ENCODE measurements at places on chromosomes 6 and 20.

- no peak for DNase-seq
These were observed 48.1 kb downstream of the ERMARD start for GRCh38 chr6:169799474-169799926.

- no peak for DNase-seq
These were observed 1273.9 kb upstream of the MAP3K7 start for GRCh38 chr6:91860541-91861335.

GRCh38 chr6:158962371-158962770, 37.6 kb downstream of the RSPH3 start:
- DNase-seq: no peak

DNA sequence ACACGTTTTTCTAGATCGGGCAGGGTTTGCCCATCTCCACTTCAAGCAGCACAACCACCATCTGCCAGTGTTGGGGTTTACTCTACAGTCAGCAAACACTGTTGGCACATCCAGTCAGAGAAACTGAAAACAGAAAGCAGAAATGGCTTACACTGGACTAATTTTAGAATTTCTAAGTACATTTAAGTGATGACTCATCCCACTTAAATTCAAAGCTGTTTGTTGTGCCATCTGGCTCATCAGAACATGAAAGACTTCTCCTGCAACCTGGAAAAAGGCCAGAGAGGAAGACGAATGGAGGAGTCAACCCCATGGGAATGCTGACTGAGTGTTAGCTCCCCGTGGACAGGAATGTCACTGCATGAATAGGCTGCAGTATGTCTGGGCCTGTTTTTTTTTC, 21.8 kb downstream of the FAM209B start:
- peak; percentile 47 for DNase-seq

GRCh38 chr20:61015602-61016001, 236.5 kb upstream of the CDH4 start:
- DNase-seq: no peak

DNA sequence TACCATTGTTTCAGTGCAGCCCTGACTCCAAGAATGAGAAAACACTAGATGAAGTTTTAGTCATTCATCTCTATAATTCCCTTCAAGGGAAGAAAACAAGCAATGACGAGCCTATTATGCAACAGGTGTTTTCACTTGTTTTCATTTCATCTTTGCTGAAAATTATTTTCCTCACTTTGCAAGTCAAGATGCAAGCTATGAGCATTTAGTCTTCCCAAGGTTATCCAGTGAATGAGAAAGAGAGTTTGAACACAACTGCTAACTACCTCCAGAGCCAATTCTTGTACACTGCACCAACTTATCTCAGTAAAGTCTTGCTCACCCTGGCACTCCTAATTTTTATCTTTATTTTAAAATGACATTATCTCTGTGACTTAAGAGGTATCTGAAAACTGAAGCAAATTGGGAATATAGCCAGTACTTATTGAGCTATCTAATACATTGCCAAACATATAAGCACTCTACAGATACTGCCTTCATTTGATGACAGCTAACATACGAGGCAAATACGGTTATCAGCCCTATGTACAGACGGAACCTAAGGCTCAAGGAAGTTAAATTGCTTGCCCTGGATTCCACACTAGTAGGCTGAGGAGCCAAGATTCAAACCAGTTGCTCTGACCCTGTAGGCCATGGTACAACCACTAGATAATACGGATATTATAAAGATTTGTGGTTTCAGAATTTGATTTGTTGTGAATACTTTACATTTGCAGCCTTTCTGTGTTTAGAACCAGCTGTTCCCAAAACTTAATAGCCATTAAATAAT, 36.8 kb downstream of the MOXD1 start:
- DNase-seq: no peak

GRCh38 chr6:28977341-28978132, 27.6 kb downstream of the ZNF311 start:
- no peak for DNase-seq

DNA sequence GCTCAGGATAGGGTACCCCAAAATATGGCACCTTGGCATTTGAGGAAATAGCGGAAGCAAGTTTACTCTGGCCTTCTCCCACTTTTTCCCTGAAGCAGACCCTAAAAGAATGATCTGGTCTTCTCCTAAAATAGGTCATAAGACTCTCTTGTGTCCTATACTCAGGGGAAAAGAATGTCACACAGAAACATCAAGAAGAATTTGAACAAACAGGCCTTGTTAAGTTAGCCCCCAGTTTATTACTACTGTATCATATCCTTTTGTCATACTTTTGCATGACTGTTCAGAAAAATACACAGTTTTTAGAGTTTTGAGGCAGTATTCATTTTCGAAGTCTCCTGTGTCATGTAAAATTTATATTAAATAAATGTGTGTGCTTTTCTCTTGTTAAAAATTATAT, 12.5 kb downstream of the TAAR2 start:
- DNase-seq: no peak

DNA sequence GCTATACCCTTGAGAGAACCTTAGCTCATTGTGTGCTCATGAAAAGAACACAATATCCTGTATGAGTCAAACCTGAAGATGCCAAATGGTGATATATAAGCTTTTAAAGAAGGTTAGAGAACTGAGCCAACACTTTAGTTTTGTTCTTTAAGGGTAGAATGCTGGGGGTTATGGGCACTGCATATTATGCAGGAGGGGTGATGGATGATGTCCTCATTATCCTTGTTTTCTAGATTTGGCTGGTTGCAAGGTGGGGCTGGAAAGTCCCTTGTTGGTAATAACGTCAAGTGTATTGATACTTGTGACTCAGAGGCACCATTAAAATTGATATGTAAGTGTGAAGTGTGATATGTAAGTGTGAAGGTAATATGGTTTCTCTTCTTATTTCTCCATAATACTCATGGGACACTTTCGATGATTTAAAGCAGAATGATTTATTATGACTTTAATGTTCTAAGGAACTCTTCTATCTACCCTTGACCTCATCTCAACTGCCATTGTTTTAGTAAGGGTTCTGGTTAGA, 113.7 kb upstream of the DTNBP1 start:
- no peak for DNase-seq

DNA sequence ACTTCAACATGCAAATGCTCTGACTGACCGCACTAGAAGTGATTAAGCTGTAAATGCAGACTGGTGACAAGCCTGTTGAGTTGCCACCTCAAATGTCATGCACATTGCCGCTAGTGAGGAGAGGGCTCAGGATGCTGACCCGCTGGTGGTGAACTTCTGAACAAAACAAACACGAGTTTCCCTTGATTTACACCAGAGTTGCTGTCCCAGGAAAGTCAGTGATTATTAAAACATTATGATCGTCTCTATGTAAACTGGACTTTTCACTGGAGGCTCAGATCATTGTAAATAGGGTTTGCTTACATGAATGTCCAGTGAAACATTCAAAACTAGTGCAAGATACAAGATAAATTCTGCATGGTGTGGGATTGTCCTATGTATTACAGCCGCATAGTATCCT, 420.1 kb downstream of the PREX1 start:
- no peak for DNase-seq

- DNase-seq: peak; percentile 88
These were observed 12.4 kb upstream of the PEDS1 start for GRCh38 chr20:50165684-50166554.

GRCh38 chr20:33415948-33416347, 14.6 kb upstream of the CDK5RAP1 start:
- no peak for DNase-seq

GRCh38 chr20:15332711-15333160, 995.3 kb upstream of the FLRT3 start:
- DNase-seq: peak; percentile 3

DNA sequence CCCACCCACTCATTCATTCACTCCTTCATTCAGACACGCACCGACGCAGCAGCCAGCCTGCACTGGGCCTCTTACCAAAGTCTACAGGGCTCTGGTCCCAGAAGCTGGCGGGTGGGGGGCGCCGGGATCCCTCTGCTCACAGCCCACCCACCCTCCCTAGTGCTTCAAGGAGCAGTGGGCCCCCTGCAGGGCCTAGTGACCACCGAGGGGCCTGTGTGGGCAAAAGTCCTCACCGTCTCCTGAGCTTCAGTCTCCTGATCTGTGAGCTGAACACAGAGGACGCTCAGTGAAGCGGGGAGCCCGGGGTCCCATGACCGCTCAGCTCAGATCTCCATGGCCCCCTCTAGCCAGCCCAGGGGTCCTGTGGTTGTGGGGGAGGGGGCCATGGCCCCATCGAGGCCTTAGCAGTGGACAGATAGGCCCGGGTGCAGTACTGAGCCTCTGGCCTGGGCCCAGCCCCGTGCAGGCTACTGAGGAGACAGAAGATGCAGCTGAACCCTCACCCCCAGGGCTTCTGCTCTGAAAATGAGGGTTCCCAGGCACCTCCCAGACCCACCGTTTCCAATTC, 33.4 kb upstream of the MRGBP start:
- DNase-seq: no peak

Measured in GM20000 (cell line).